Hepatocyte (in vitro differentiated cells): ENCODE measurements at places on chromosomes 7 and 10.
A peak's percentile ranks its signal among the peaks of the same experiment; 100 is the strongest.

GRCh38 chr10:126872768-126873167, 32.5 kb upstream of the DOCK1 start:
- no peak for DNase-seq

GRCh38 chr7:131900785-131901287, 344.4 kb upstream of the PODXL start:
- no peak for DNase-seq

DNA sequence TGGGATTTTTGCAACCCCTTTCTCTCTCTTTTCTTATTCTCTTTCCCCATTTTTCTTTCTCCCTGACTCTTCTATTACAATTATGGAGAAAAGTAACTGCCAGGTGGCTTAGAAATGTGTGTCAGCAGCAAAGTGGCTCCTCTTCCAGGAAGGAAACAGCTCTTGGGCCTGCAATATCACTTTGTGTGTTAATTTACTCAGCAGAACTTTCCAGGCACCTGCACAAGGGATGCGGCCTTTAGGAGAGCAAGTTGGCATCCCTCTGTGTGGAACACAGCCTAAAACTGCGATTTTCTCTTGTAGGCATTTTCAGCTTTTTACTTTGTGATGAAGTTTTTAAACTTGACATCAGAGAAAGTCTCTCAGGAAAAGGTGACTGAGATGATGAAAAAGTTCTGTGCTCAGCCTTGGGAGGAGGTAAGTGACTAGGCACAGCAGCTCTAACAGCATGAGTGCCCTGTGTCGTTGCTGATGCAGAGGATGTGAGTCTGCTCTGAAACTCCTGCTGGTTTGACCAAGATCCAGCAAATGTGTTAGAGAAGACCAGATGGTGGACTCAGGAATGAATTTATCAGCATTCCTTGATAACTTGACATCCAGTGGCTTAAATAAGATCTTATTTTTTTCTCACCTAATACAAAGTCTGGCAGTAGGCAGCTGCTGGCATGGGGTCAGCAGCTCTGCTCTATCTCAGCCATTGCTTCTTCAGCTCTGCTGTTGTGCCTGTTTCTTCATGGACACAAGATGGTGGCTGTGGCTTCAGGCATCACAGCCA, 47.4 kb upstream of the CC2D2B start:
- DNase-seq, result no peak

- DNase-seq, result no peak
These were observed 82.0 kb downstream of the MICALL2 start for GRCh38 chr7:1377111-1377909.

GRCh38 chr10:117216611-117217195, 19.4 kb downstream of the KCNK18 start:
- DNase-seq, result peak; percentile 89

- DNase-seq, result peak; percentile 81
These were observed 10.4 kb upstream of the USP54 start for GRCh38 chr10:73601486-73601921.

- DNase-seq, result no peak
These were observed 35.0 kb downstream of the NRF1 start for GRCh38 chr7:129646369-129647021.

- no peak for DNase-seq
These were observed 69.9 kb downstream of the SNX13 start for GRCh38 chr7:17870406-17870805.

DNA sequence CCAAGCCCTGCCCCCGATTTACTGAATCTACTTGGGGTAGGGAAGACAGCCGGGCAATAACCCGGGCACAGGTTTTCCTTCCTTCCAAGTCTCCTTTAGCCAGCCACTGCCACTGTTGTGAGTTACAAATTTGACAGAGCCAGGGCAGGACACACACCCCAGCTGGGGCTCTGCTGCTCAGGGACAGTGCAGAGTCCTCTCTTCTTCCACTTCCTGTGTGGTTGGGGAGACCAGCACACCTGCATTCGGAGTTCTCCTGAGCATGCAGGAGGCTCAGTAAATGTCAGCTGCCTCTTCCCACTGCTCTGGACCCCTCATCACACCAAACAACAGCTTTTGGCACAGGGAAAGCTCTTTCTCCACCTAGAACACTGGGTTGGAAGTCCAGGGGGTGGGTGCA, 21.3 kb downstream of the CHST15 start:
- DNase-seq, result no peak

DNA sequence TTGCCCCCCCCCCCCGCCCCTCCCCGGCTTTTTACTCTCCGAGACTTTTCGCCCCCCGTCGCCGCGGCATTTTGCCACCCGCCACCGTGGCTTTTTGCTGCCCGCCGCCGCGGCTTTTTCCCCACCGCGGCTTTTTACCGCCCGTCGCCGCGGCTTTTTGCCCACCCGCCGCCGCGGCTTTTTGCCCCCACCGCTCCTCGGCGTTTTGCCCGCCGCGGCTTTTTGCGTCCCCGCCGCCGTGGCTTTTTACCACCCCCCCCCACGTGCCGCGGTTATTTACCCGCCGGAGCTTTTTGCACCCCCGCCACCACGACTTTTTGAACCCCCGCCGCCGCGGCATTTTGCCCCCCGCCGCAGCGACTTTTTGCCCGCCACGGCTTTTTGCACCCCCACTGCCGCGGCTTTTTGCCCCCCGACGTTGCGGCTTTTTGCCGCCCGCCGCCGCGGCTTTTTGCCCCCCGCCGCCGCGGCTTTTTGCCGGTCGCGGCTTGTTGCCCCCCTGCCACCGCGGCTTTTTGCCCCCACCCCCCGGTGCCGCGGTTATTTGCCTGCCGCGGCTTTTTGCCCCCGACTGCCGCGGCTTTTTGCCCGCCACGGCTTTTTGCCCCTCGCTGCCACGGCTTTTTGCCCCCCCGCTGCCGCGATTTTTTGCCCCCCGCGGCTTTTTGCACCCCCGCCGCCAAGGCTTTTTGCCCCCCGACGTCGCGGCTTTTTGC, 461.1 kb downstream of the ZNF33B start:
- DNase-seq, result peak; percentile 4

DNA sequence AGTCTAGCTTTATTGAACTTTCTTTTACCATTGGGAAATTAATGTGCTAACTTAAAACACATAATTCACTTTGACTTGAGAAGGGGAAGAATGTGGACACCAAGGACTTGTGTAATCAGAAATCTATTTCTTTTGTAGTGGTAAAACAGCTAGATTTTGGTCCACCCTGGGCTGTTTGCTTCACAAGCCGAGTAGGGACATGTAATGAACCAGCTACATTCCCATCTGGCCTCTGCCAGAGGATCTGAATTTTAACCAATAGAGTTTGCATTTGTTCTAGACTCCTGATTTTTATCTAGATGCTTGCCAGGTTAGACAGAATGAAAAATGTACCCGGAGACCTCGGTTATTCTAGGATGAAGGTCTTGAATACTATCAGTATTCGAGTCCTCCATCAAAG, 1.9 kb downstream of the CACNB2 start:
- DNase-seq, result no peak

DNA sequence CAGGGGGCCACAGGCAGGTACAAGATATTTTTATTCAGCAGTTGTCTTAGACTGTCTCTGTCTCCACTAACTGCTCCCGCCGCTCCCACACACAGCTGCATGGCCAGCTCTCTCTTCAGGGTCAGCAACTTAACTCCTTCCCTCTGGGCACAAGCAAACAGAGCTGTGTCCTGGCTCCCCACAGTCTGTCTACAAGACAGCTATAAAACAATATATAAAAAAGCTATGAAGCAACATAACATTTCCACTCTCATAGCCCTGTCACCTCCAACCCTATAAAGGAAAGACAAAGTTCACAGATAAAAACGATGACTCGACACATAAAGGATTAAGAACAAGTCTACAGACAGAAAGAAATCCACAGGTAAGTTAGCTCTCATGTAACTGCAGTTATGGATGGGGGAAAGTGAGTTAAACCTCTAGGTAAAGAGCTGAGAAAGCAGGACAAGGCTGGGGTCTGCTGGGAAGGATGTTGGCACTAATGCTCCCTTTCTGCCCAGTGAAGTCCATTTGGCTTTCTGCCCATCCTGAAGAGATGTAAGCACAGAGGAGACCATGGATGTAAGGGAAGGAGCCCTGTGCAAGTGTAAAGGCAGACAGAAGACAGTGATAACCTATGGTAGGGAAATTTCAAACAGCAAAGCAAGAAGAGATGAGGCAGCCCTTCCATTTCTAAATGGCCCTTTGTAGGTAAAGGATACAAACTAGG, 27.0 kb downstream of the RAPGEF5 start:
- DNase-seq, result peak; percentile 48
